Posterior cingulate gyrus (tissue), 11 donors: ENCODE measurements at places on chromosomes 3 and 15.

DNA sequence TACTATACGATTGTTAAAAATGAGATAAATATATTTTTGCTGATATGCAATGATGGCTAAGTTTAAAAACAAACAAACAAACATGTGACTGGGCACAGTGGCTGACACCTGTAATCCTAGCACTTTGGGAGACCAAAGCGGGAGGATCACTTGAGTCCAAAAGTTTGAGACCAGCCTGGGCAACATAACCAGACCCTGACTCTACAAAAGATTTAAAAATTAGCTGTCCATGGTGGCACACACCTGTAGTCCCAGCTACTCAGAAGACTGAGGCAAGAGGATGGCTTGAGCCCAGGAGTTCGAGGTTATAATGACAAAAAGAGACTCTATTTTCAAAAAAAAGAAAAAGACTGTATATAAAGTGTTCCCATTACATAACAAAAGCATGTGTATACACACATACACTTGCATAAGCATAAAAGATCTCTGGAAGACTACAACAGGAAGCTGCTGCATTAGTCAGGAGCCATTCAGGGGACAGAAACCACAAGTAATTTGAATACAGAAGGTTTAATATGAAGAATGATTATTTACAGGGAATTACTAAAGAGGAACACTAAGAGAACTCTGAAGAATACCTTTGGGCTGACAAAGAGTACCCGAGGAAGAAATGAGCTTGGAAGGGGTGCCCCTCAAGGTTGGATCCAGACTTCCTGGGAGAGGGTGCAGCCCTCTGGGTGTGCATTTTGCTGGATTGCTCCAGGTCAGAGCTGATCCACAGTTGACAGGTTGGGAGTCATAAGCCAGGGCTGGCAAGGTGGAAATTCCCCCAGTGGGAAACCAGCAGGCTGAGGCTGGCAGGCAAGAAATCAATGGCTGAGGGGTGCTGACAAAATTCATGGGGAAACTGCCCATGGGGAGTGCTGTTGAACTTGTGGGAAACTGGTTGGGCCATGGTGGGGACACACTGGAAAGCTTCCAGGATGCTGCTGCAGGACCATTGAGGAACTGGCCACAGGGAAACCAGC lies 9.3 kb upstream of the TM4SF18 start:
- no peak for DNase-seq

- DNase-seq = no peak
Observed at GRCh38 chr15:41892621-41893421, 1.0 kb downstream of the SPTBN5 start.

GRCh38 chr15:69475769-69476358 lies 23.2 kb downstream of the RPLP1 start:
- DNase-seq = peak; percentile 87

DNA sequence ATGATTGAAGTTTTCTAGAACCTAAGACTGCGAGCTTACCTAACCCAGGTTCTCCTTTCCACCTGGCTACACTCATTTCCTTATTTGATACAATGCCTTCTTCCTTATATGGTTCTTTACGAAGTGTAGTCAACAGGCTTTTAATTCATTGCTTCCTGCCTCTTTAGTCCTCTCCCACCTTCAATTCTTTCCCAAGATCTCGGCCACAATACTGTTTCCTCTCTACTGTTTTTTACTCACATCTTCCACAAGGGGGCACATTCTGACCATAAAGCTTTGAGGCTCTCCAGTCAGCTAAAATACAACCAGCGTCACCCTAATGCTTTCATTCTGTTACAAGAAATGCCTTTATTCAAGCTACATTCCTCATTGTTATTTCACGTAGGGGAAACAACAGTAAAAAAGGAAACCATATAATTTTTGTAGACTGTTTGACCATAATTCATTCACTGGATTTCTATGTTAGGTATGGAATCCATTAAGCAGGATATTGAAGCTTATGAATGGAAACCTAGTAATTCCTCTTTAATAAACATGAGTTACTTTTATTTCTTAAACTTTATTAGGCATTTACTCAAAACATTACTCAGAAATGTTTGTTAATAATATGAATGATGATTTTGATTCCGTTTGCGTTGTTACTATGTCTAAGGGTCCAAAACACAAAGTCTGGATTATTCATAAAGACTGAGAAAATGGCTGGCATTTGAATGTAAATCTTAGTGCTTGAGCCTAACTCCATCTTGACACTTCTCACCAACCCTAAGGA lies 29.5 kb upstream of the VEPH1 start:
- no peak for DNase-seq

DNA sequence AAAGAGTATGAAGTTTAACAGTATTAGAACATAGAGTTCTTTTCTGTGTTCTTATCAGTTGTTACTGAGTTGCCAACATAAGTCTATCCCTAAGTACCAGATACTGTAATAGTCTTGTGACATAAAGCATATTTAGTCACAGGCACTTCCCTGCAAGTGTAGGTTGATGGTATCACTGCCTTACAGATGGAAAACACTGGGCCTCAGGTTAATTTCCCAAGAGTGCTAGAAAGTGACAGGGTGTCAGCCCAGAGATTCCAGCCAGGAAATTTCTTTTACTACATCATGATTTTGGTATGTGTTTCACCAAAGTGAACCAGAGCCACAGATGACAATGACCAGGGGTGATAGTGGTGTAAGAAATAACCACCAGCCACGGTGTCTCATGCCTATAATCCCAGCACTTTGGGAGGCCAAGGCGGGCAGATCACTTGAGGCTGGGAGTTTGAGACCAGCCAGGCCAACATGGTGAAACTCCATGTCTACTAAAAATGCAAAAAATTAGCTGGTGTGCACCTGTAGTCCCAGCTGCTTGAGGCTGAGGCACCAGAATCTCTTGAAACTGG lies 3.2 kb downstream of the EIF1B start:
- no peak for DNase-seq
